HCT116 (cell line): ENCODE measurements at places on chromosomes 3 and 15.

DNA sequence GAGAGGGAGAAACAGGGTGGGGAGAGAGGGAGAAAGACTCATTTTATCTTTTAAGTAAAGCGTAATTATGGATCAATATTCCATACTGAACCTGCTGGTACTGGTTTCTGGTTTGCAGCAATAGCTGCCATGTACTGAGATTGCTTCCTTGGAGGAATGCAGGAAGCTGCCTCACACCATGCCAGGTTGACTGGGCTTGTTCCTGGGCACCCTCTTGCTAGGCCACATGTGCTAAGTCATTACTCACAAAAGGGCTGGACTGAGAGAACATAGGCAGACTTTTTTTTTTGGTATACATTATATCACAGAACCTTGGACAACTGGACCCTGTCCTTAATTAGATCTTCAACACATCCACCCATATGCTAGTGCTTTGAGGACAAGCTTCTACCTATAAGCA, 193.4 kb downstream of the ZNF621 start:
- no peak for DNase-seq

- DNase-seq: no peak
These were observed 386.5 kb upstream of the CFAP20DC start for GRCh38 chr3:59436164-59436958.

- no peak for DNase-seq
These were observed 31.5 kb upstream of the MINDY4B start for GRCh38 chr3:150936693-150937092.

- no peak for DNase-seq
These were observed 14.6 kb downstream of the USP3 start for GRCh38 chr15:63519041-63519440.

- no peak for DNase-seq
These were observed 8.5 kb upstream of the KLHL6 start for GRCh38 chr3:183564046-183564445.

- DNase-seq: no peak
These were observed 73.9 kb downstream of the CPN2 start for GRCh38 chr3:194277104-194277785.

DNA sequence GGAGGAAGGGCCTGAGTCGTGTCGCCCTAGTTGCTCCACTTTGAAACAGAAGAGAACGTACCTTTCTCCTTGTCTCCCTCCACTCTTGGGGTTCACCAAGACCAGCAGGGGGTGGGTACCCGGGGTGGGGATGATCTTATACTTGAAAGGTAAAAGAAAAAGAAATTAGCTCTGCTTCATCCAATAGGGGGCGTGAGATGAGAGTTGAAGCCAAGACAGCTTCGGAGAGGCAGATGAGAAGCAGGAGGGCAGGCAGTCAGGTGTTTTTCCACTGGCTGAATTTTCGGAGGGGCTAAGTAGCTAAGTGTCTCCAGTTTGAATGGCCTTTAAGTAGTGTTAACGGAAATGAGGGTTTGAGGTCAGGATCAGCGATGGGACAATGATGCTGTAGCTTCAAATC, 100.4 kb downstream of the DGKG start:
- DNase-seq: no peak

GRCh38 chr3:149898771-149899170, 71.9 kb downstream of the PFN2 start:
- peak; percentile 12 for DNase-seq

GRCh38 chr3:126419151-126419703, 24.5 kb downstream of the CFAP100 start:
- DNase-seq: no peak

- DNase-seq: no peak
These were observed 8.1 kb upstream of the PHC3 start for GRCh38 chr3:170189398-170190256.

DNA sequence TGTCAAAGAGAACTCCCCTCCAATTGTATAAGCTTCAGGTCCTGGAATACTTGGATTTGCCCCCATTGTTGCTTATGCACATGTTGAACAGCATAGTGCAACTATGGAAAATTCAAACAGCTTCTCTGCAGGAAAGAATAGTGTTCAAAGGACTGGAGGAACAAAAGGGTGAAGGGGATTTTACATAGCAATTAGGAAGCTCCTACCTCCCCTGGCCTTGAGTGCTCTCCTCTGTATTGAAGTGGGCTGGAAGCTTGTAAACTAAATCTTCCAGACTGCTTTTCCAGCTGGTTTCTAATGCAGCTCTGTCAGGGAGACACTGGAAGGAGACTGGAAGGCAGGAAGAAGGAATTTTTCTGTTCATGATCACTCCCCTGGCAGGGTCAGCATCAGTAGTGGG, 7.2 kb upstream of the ELP6 start:
- DNase-seq: no peak

DNA sequence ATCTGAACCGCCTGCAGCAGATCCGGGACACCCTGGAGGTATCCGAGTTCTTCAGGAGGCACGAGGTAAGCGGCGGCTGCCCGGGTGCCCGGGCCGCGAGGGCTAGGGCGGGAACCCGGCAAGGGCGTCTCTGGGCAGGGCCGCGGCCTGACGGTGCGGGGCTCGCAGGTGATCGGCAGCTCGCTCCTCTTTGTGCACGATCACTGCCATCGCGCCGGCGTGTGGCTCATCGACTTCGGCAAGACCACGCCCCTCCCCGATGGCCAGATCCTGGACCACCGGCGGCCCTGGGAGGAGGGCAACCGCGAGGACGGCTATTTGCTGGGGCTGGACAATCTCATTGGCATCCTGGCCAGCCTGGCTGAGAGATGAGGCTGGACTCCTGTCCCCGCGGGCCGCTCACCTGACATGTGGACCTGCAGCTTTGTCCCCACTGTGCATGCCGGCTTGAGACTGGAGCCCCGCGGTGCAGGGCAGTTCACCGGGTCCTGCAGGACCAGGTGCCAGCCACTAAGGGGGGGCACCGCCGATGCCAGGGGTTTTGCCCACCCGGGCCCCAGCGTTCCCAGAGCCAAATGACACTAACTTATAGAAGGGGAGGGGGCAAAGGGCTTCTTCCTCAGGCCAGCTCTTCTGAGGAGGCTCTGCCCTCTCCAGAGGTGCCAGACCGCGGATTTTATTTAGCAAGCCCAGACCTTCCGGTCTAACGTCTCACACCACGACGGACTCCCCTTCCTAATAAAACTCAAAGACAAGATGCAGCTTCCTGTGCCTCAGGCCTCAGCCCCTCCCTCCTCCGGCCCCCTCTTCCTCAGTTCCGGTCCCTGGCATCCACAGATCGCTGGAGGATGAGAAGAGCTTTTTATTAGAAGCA, 9.4 kb downstream of the ITPKA start:
- no peak for DNase-seq

GRCh38 chr3:30188713-30189112, 417.7 kb upstream of the TGFBR2 start:
- DNase-seq: no peak

DNA sequence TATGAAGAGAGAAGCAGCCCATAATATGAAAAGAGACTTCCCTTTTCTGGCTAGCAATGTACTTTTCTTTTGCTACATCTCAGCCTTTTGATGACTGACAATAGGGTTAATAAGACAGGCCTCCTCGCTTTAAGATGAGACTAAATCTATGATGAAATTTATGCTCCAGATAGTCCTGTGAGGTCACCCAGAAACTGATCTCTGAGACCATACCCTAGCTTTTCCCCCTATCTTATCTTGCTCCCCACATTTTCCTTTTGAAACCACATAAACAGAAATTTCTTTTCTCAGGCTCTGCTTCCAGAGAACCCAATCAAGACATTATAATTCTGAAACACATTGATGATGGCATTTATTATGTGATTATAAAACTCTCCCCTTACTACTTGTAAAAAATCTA, 168.8 kb upstream of the CADM2 start:
- no peak for DNase-seq

- no peak for DNase-seq
These were observed 28.8 kb upstream of the SKOR1 start for GRCh38 chr15:67796196-67797127.

DNA sequence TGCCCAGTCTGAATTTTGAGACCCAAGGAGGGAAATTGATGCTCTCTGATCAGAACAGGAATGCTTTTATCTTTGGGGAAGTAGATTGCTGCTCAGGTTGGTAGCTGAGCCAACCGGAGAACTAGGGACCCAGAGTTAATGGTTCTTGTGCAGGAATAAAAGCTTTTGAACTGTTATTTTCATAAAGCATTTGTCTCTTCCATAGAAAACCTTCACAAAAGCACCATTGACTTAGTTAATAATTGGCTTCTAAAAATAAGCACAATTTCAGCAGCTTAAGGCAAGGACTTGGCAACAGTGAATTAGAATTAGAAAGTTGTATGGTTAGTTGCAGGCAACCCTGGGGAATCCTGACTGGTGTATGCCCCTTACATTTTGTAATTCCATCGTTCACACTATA, 53.8 kb downstream of the MAP2K1 start:
- DNase-seq: no peak

DNA sequence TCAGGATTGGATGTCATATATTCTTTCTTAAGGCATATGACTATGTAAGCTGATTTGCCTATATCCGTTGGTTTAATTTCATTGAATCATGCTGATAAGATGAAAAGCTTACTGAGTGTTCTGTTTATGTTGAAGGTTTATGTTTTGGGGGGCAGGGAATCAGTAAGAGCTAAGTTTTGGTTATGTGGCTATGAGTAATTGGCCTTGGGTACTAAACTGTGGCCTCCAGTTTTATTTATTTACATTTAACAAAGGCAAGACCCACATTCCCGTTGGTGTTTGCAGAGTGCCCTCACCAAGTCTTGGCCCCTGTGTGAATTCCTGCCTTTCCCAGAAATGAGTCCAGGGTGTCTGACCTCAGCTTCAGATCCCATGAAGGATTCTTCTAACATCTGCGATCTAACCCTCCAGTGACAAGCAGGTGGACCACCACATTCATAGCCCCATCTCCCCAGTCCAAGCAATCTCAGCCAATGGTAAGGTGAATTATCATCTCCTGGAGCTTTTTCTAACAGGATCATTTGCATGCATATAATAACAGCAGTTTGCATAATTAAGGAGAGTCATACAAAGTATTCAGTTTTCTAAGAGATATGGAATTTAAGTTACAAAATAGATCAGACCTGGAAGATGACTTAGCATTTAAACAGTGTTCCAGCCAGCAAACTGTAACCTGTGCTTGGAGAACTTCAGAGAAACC, 27.4 kb downstream of the GLDN start:
- DNase-seq: no peak

DNA sequence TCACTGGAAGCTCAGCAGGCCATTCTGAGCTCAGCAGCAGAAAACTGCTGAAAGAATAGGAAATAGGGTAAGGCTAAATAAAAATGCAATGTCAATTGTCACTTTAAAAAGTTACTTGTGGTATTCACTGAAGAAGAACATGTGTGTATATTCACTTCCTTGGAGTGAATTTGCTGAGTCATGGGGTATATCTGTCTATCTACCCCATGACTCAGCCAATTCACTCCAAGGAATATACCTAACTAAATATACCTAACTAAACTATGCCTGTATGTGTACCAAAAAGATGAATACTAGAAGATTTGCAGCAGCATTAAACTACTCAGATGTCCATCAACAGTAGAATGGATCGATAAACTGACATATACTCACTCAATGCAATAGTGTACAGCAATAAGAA, 69.5 kb upstream of the KCNAB1 start:
- no peak for DNase-seq
